ENCODE measurements at places on chromosomes 7 and 10. TPM values are rescaled to one million over a fixed set of nuclear protein-coding genes. Genes with fewer than 3 reads are reported as not detected.

- H3K27me3 ChIP-seq, result no peaks in the 10 kb centered on the region
- H3K4me3 ChIP-seq, result no peak overlapping the region
- DNase-seq, result no peak
- H3K4me1 ChIP-seq, result peaks cover 8% of the 10 kb centered on the region
- no peak overlapping the region for H3K27ac ChIP-seq
These were observed 14.6 kb upstream of the GPER1 start for GRCh38 chr7:1073142-1073977.

DNA sequence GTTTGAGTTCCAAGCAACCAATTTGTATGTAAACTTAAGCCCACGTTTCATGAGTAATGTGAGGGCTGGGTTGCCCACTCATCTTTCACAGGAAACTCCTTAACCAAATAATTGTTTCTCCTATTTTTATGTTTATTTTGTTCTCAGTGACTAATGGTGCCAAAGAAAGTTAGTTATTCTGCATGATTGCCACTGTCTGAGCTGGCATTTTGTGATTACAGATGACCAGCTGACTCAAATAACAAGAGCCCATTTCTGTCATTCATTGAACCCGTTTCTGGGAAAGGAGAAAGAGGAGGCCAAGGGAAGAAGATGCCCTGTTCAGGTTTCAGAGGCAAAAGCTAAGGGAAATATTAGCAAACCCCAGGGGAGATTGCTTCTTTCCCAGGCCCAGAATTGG is 186.9 kb upstream of the MYO3A start:
- H3K4me1 ChIP-seq, result no peaks in the 10 kb centered on the region
- no peak overlapping the region for H3K4me3 ChIP-seq
- no peak for DNase-seq
- H3K27ac ChIP-seq, result no peak overlapping the region
- no peaks in the 10 kb centered on the region for H3K27me3 ChIP-seq
- H3K36me3 ChIP-seq, result no peaks in the 10 kb centered on the region

GRCh38 chr10:44574596-44575480 is 189.9 kb upstream of the CXCL12 start:
- no peaks in the 10 kb centered on the region for H3K27me3 ChIP-seq
- H3K4me3 ChIP-seq, result no peak overlapping the region
- H3K4me1 ChIP-seq, result no peaks in the 10 kb centered on the region
- DNase-seq, result no peak

- peaks cover 14% of the 10 kb centered on the region for H3K4me1 ChIP-seq
- H3K4me3 ChIP-seq, result peak overlapping the region; percentile 87
These were observed 621 bp downstream of the P4HA1 start for GRCh38 chr10:73096041-73096448.

The GRIFIN gene
- total RNA-seq, result not detected

DNA sequence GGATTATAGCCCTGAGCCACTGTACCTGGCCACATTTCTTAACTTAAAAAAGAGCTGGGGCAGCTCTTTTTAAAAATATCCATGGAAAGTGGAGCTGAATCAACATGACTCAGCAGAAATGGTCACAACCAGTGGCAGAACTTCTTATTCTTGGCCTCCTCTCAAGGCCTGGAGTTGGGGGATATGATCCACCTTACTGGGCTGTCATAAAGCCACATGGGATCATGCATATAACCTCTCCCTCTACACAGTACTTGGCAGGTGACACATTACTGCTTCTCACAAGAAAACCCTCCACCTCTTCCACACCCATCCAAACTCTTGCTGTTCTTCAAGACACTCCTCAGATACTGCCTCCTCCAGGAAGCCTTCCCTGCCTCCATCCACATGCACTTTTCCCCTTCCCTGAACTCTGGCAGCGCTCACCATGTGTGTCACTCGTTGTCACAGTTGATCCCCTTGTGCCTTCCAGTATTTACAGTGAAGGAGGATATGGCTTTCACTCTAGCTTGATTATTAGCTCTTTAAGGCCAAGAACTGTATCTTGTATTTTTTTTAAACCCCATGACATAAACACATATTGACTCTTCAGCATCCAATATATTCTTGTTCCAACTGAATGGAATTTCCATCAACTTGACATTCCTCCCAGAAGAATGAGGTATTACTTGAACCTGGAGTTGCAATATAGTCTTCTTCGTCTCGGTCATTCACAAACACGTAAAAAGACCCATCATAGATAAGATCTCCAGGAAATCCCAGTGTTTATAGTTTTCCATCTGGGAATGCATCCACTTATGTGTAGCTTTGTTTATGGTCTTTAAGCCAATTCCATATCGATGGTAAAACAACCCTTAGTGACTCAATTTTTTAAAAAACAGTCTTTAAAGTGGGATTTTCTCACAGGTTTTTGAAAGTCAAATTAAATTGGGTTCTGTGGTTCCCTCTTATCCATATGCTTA is 85.5 kb downstream of the TBXAS1 start:
- H3K4me3 ChIP-seq, result no peak overlapping the region
- peak overlapping the region; percentile 83 for H3K27ac ChIP-seq
- H3K36me3 ChIP-seq, result no peaks in the 10 kb centered on the region
- H3K27me3 ChIP-seq, result no peaks in the 10 kb centered on the region
- DNase-seq, result no peak
- H3K4me1 ChIP-seq, result peaks cover 18% of the 10 kb centered on the region

DNA sequence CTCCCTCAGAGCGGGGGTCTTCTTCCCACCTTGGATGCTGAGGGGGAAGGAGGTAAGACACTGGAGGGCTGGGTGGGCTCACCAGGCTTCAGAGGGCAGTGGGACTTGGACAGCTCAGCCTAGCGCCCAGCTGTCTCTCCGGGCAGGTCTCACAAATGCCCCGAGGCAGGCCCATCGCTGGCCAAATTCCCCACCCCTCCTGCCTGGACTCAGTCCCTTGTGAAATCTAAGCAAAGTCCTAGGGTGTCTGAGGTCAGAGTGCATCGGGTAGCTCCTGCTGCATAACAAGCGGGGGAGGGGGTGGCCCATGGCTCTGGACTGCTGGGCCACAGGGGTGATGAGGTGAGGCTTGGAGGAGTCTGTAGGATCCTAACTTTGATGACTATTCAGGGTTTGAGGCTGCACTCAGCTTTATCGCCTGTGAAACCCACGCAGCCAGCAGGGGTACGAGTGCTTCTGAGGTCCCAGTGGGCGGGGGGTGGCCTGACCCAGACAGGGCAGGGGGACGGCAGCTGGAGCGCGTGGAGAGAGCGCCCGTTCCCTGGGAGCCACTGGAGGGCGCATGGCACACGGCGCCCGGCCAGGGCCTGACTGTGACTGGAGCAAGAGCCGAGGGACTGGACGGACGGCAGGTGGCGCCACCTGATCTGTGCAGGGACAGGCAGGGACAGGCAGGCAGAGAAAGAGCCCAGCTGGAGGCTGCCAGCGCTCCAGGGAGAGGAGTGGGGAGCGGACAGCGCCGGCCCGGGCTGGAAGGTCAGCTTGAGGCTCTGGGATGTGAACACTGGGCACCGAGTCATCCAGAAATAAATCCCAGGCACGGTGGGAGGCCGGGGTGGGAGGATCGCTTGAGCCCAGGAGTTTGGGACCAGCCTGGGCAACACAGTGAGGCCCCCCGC is 10.0 kb downstream of the CYP2W1 start:
- H3K27ac ChIP-seq, result 0 out of 2 replicates have a peak overlapping the region, but pooled peaks have one; percentile 31
- H3K4me3 ChIP-seq, result no peak overlapping the region
- H3K27me3 ChIP-seq, result no peaks in the 10 kb centered on the region
- DNase-seq, result peak; percentile 83
- no peaks in the 10 kb centered on the region for H3K36me3 ChIP-seq
- peaks cover 33% of the 10 kb centered on the region for H3K4me1 ChIP-seq

The AKR1C8 gene
- total RNA-seq, result not detected

The CHST3 gene
- 44.6 TPM for total RNA-seq

DNA sequence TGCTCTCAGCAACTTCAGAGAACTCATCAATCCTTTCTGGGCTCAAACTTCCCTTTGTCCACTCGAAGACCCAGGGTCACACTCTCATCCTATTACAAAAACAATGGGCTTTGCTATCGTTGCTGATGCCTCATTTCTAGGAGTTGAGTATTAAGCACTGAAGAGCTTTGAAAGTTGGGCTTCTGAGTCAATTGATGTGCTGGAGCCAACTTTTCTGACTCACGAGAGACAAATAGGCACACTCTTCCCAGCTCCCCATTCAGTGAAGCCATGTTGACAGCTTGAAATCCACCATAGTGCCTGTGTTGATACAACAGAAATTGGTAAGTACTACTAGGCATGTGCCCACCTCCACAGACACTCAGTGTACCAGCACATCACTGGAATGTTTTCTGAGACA is 97.5 kb upstream of the PRSS58 start:
- no peak overlapping the region for H3K4me3 ChIP-seq
- H3K27me3 ChIP-seq, result peaks cover 2% of the 10 kb centered on the region
- H3K4me1 ChIP-seq, result no peaks in the 10 kb centered on the region

The WNT2 gene
- not detected for total RNA-seq

- H3K36me3 ChIP-seq, result no peaks in the 10 kb centered on the region
- H3K27me3 ChIP-seq, result peaks cover 18% of the 10 kb centered on the region
- no peak overlapping the region for H3K27ac ChIP-seq
- DNase-seq, result no peak
- no peak overlapping the region for H3K4me3 ChIP-seq
- no peaks in the 10 kb centered on the region for H3K4me1 ChIP-seq
These were observed 27.3 kb upstream of the HERPUD2 start for GRCh38 chr7:35722054-35722849.

DNA sequence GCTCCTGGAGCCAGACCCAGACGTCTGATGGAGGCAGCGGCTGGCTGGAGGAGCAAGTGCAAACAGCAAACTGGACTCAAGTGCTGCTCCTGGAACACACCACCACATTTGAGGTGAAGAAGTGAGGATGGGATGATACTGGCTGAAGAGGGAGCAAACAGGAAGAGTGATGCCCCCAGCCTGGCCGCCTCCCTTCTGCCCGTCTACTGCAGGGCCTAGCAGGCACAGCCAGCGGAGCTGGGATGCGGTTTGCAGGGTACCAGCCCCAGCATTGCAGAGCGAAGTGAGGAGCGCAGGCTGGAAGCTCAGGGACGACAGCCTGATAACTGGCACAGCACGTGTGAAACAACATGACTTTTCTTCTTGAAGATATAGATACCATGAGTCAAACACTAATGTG is 111.8 kb upstream of the ZNF32 start:
- no peaks in the 10 kb centered on the region for H3K4me1 ChIP-seq
- H3K27me3 ChIP-seq, result no peaks in the 10 kb centered on the region
- no peak for DNase-seq
- H3K27ac ChIP-seq, result no peak overlapping the region
- no peaks in the 10 kb centered on the region for H3K36me3 ChIP-seq

The EEPD1 gene
- total RNA-seq, result 48.0 TPM

GRCh38 chr7:100675105-100675451 is 1.5 kb downstream of the GNB2 start:
- peaks cover 33% of the 10 kb centered on the region for H3K4me1 ChIP-seq
- no peaks in the 10 kb centered on the region for H3K27me3 ChIP-seq
- peaks cover 3% of the 10 kb centered on the region for H3K36me3 ChIP-seq

The MRC1 gene
- total RNA-seq, result 0.21 TPM

The ZNF12 gene
- total RNA-seq, result 37.3 TPM

GRCh38 chr7:64320547-64321513 is 7.1 kb downstream of the ZNF736 start:
- H3K27ac ChIP-seq, result no peak overlapping the region
- H3K4me3 ChIP-seq, result no peak overlapping the region
- no peaks in the 10 kb centered on the region for H3K27me3 ChIP-seq
- peaks cover under 1% of the 10 kb centered on the region for H3K4me1 ChIP-seq
- no peaks in the 10 kb centered on the region for H3K36me3 ChIP-seq

The LBX1 gene
- 0.15 TPM for total RNA-seq

The PAX4 gene
- total RNA-seq, result not detected

The TMEM236 gene
- total RNA-seq, result 0.05 TPM

- H3K4me1 ChIP-seq, result no peaks in the 10 kb centered on the region
- DNase-seq, result no peak
- no peak overlapping the region for H3K27ac ChIP-seq
- no peaks in the 10 kb centered on the region for H3K36me3 ChIP-seq
- H3K4me3 ChIP-seq, result no peak overlapping the region
These were observed 798.3 kb downstream of the NXPH1 start for GRCh38 chr7:9231630-9232121.

- no peaks in the 10 kb centered on the region for H3K4me1 ChIP-seq
- no peaks in the 10 kb centered on the region for H3K27me3 ChIP-seq
- H3K27ac ChIP-seq, result no peak overlapping the region
- no peak overlapping the region for H3K4me3 ChIP-seq
- no peak for DNase-seq
These were observed 64.4 kb downstream of the KLHDC10 start for GRCh38 chr7:130134726-130135125.

DNA sequence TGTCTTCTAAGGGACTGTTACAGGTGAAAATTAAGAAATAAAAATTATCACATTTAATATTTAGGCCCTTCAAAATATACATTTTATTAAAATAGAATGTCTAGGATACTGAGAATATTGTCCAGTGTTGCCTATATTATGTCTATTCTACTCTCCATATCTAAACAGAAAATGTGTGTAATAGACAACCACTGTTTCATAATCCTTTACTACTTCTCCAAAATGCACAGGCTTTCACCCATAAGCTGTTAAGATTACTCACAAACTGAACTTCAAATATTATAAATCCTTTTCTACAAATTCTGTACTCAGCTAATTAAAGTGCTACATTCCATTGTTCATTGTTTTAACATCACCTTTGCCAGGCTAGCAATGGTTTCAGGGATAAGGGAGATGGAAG is 56.7 kb upstream of the TFEC start:
- H3K4me3 ChIP-seq, result no peak overlapping the region
- DNase-seq, result no peak
- H3K36me3 ChIP-seq, result no peaks in the 10 kb centered on the region
- no peaks in the 10 kb centered on the region for H3K4me1 ChIP-seq
- no peaks in the 10 kb centered on the region for H3K27me3 ChIP-seq
- H3K27ac ChIP-seq, result no peak overlapping the region

DNA sequence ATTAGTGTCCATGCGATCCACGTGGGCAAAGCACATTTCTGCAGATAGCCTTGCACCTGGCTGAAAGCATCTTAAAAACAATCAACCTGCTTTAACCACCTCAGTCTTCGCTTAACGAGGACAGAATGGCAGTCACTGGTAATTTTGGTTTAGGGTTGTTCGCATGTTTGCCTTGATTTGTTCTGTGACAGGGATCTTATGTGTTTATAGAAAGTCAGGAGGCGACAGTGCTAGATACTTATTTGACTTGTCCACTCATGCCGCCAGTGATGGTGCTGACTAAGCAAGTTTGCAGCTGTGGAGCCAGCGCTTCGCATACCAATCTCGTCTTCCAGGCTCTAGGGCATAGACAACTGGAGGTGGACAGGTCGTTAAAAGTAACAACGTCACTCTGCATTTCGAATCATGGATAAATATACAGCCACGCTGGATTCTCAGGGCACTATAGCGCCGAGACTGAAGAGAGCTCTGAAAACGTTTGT is 1.2 kb upstream of the TMEM243 start:
- no peak for DNase-seq
- H3K27ac ChIP-seq, result no peak overlapping the region
- peaks cover 3% of the 10 kb centered on the region for H3K36me3 ChIP-seq
- H3K27me3 ChIP-seq, result peaks cover 25% of the 10 kb centered on the region

The ACSL5 gene
- total RNA-seq, result 2.4 TPM

GRCh38 chr10:11611248-11612020 is at the start of gene USP6NL:
USP6NL (minus strand) TSS chr10:11611650; CDS start chr10:11597634, 14,016 bp downstream.
- H3K36me3 ChIP-seq, result peaks cover 8% of the 10 kb centered on the region
- peak within 1 kb of the TSS; percentile 83 for H3K27ac ChIP-seq
- H3K27me3 ChIP-seq, result no peaks in the 10 kb centered on the region
- peaks cover 22% of the 10 kb centered on the region for H3K4me1 ChIP-seq

The PLCE1 gene
- 39.7 TPM for total RNA-seq

The HELLS gene
- 145 TPM for total RNA-seq

- H3K4me3 ChIP-seq, result no peak overlapping the region
These were observed 3.1 kb downstream of the AGMO start for GRCh38 chr7:15558756-15559155.
